ENCODE measurements at places on chromosomes 6 and 20.

DNA sequence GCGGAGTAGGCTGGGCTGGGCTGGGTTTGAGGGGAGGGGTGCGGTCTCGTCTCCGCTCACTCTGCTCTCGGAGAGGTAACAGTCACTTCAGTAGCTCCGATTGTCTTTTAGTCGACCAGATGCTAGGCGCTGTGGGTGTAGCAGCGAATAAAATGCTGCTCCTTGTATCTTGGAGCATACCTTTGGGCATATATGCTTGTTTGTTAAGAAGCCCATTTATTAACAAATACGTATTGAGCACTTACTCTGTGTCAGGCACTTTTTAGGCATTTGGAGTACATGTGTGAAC, 545 bp downstream of the ACTR5 start:
- DNase-seq: peak; percentile 44

DNA sequence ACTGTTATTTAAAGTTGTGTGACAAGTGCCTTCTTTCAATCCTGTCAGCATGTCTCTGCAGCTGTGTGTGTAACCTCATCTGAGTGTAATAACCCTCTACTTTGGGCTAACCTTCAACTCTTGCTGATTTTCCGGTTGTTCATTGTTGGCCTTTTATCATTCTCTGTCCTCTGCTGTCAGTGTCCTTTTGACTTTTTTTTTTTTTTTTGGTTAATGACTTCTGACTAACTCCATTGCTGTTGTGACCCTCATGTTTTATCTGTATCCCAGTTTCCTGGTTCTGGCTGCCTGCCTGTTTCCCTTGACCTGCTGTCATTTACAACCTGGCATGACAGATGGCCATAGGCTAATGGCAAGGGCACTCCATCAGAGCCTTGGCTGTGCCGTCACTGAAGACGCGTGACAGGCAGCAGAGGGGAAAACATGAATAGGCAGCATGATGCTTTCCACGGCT, 145.7 kb upstream of the MAN1A1 start:
- no peak for DNase-seq

- DNase-seq: no peak
Observed at GRCh38 chr6:39979461-39980328, 45.4 kb upstream of the MOCS1 start.

DNA sequence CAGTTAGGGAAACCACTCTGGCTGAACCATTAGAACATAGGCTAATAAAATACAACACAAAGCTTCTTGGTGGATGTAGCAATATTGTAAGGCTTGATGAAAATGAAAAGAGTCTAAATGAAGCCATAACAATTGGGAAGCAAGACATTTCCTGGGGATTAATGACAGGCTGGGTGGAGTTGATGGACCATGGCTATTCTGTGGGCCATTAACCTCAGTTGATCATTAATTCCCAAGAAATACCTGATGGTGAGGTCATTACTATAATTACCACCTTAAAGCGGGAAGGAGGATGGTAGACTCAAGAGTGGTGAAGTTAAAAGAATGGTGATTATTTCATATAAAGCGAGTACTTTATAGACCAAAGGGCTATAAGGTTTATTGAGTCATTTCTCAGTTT, 455.8 kb upstream of the MAP3K7 start:
- no peak for DNase-seq

Measured in CD4-positive, alpha-beta T cell treated with Interleukin-6 at 100 ng/mL for 8 hours (primary cell).